ENCODE measurements at places on chromosomes 7 and 10.

DNA sequence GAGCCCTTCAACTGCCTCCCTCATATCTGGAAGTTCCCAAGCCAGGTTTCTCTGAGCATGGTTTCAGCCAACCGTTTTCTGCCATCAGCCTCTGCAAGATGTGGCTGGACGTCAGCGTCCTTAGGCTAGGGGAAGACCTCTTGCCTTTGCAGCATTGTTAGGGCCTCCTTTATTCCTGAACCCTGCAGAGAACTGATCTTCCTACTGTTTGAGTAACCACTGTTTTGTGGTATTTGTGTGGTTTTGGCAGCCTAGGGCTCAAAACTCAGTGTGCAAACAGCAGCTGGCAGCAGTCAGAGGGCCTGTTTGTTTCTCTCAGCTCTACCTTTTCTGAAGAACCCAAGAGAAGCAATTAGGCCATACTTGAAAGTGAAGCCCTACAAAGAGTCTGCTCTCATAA lies 83.4 kb upstream of the SEMA3E start:
- no peak for DNase-seq

- no peak for DNase-seq
These were observed 284.8 kb downstream of the TNS3 start for GRCh38 chr7:47297120-47297519.

DNA sequence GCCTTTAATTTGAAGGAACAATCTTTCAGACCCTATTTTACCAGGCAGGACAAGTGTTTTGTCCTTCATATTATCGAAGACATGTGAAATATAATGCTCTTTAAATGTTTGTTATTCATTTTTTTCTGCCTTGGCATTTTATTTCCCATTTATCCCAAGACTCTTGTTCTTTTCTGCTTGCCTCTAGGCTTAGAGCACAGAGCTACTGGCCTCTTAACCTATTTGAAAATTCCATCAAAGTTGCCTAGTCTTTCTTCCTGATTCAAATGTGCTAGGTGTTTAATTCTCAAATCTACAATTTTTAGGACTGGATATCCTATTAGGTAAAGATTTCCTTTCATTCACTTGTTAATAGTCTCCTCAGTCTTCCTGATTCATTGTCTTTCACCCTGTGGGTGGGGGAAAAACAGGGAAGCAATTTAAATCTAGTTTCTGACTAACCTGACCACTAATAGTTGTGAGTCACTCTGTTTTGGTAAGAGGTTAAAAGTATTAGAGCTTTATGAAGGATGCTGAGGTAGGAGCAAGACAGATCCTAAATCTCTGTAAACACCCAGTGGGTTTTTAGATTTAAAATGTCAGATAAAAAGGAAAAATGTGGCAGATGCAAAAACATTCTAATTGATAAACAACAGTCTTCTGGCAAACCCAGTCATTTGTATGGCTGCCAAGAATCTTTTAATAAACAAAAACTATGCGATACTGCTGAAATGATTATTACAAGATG lies 1.5 kb downstream of the LIPK start:
- no peak for DNase-seq

GRCh38 chr7:1087952-1088920 lies at the start of gene GPER1:
Gene GPER1 (plus strand): TSS chr7:1088113. CDS start chr7:1091729, 3,616 bp downstream.
- DNase-seq = no peak

GRCh38 chr10:11553773-11554381 lies 57.6 kb downstream of the USP6NL start:
- DNase-seq = no peak

DNA sequence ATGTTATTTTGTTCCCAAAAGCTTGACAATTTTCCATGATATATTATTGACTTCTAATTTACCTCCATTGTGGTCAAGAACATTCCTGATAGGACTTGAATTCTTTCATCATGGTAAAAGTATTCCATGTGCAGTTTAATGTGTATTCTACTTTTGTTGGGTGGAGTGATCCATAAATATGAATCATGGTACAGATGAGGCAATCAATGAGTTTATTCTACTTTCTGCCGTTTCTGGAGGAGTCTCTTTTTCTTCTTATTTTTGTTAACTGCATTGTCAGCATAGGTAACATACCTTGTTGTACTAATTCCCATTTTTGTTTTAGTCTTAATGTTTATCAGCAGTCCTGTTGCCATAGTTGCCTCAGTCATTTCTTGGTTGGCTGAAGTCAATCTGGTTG lies 69.6 kb downstream of the SHOC2 start:
- no peak for DNase-seq

DNA sequence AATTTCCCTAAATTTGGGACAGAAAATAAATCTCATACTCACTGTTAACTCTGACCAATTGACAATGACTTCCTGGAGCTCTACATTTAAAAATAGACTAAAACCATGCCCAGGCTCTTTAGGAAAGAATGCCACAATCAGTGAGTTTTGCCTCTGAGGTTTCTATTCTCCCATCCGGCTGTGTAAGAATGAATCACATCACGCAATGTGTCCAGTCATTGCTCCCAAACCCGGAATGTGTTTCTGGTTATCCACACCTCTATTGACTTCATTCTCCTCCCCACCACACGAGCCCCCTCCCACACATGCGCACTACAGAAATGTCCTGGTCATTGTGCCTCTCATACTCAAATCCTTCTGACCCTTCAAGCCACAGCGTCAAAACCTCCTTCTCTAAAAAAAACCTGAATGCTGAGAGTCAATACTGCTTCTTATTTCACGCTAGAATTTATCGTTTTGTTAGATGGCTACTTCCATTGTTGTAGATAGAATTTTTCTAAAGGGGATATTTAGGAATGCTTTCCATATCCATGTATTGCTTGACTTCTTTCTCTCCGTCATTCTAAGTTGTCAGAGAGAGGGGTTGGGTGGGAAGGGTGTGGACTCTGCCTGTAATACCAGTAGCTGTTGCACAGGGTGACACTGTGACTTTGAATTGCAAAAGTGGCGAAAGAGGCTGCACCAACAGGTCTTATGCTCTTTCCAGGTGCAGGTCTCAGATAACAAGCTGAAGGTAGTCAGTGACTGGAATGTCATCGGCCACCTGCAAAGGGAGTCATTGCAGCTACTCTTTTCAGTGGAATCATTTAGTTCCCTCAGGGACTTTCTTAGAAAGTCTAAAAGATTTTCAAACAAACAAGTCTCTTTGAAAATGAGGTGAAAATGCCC lies 356.6 kb downstream of the PAXIP1 start:
- DNase-seq = no peak

DNA sequence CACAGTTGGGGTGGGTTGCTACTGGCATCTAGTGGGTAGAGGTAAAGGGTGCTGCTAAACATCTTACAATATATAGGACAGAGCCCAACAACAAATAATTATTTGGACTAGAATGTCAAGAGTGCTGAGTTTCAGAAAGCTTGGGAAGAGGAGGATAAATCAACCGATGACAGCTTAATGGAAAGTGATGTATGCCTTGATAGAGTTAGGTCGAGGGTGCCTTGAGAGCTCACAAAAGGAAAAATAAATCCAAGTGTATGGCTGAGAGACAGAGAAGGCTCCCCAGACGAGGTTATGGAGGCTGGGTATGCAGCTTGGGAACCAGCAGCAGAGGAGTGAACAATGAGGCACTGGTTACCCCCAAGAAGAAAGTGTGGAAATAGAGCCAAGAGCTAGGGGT lies 211.1 kb downstream of the HDAC9 start:
- no peak for DNase-seq

- DNase-seq = no peak
These were observed 20.5 kb downstream of the FBH1 start for GRCh38 chr10:5910323-5911100.

GRCh38 chr7:10579561-10579960 lies 394.1 kb upstream of the PHF14 start:
- DNase-seq = no peak

- DNase-seq = no peak
These were observed 13.5 kb upstream of the MSRB2 start for GRCh38 chr10:23081891-23082290.

GRCh38 chr10:65046831-65047230 lies 1525.6 kb downstream of the REEP3 start:
- DNase-seq = no peak

DNA sequence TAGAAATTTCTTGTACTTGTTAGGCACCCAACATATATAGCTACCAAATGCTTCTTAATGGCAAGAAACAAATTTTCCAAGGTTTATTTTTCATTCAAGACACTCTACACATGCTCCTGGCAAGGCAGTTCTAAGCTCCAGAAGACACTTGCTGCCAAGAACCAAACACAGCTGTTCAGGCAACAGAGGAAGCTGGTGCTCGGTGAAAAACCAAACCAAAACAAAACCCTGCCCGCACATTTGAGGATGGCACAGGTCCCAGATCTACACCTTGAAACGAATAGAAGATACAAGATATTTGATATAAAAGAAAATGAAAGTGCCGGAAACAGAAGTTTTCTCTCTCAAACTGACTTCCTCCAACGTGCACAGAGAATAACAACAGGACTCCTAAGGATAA lies 4.9 kb upstream of the DNTT start:
- no peak for DNase-seq

DNA sequence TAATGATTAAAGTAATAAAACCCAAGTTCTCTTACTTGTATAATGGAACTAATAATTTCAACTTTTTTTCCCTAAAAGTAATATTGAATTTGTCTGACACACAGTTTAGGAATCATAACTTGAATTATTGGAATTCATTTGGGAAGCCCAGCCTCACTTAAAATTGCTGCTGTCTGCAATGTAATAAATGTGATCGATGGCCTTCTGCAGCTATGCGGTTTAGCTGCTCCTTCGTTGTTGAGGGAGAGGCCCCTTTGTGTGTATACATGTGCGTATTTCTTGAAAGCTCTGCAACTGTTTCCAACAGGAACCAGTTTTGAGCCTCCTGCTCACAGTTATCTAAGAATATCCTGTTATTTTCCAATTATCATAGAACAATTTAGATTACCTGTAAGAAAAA lies 152.5 kb downstream of the AKR1D1 start:
- no peak for DNase-seq

DNA sequence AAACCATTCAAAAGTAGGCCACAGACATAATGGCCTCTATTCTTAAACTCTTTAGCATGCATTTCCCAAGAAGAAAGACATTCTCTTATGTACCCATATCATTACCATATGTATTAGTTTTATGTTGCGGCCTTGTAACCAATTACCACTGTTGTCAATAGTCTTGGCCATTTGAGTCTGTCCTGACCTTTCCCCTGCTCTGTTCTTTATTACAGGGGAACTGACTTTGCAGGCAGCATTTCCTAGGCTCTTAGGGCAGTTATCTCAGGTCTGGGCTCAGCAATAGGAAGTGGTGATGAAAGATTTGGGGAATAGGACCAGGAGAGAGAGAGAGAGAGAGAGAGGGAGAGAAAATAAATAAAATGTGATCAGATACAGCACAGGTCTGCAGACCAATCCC lies 194.5 kb upstream of the LRGUK start:
- DNase-seq = no peak

GRCh38 chr10:61834519-61834918 lies 67.0 kb upstream of the ARID5B start:
- no peak for DNase-seq

DNA sequence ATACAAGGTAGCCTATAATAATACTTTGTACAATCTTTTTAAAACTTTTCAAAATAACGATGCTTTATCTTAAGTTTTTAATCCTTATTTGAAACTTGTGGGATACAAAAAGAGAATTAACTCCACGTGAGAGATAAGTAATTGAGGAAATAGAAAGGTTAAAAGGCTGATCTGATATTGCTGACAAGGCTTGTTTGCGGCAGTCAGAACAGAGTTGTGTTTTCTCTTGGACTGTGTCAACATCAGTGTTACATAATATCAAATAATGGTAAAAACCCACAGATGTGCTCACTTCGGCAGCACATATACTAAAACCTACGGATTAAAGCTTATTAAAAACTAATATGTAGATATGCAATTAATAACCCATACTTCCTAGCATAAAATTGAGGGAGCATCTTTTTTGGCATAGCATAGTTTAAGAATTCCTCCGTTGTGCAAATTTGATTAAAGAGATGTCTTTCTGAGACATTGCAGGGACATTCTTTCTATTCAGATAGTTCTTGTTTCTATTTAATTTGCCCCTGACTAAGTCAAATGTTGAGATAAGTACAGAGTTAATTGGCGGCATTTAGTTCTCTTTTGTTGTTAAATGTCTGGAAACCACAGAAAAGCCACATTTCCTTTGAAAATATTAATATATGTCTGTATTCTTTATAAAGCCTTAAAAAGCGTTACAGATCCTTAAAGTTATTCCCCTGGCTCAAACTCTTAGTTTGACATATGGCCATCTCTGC lies 63.3 kb downstream of the FAM185A start:
- no peak for DNase-seq

DNA sequence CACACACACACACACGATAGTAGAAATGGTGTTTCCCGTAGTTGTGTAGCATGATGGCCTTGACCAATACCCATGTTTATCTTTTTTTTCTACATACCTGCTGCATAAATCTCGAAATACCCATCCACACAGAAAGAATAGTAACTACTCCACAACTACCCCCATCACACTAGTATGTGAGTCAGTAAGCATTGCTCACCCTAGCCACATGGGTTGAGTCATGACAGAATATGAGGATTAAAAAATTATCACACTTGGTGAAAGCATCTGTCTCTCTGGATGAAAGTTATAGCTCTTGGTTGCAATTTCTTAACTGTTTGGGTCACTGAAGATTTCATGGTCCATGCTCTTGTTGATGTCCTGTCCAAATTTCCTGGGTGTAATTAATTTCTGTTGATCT lies 103.4 kb upstream of the MDFIC start:
- DNase-seq = no peak

DNA sequence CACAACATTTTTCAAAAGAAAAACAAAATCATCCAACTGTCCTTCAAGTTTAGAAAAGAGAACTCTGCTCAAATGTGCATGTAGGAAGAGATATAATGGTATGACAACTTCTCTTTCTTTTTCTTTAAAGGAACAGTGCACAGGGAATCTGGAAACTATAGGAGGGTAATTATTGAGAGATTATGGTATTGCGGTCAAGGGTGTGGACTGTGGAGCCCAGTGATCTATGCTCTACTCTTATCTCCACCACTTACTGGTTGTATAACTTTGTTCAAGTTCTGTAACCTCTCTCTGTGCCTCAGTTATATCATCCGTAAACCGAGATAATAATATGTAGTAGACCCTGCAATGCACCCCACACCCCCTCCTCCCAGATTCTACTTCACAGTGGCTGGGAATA lies 69.8 kb upstream of the PCGF5 start:
- no peak for DNase-seq

GRCh38 chr7:123789206-123789784 lies 40.5 kb upstream of the WASL start:
- DNase-seq = no peak

- no peak for DNase-seq
These were observed 32.6 kb upstream of the ARHGAP21 start for GRCh38 chr10:24756283-24756682.

GRCh38 chr10:105914432-105914831 lies 1250.1 kb downstream of the SORCS1 start:
- no peak for DNase-seq
